ENCODE measurements at places on chromosomes 2 and 18.

GRCh38 chr2:42073739-42074503 is 26.1 kb downstream of the PKDCC start:
- DNase-seq, result no peak

DNA sequence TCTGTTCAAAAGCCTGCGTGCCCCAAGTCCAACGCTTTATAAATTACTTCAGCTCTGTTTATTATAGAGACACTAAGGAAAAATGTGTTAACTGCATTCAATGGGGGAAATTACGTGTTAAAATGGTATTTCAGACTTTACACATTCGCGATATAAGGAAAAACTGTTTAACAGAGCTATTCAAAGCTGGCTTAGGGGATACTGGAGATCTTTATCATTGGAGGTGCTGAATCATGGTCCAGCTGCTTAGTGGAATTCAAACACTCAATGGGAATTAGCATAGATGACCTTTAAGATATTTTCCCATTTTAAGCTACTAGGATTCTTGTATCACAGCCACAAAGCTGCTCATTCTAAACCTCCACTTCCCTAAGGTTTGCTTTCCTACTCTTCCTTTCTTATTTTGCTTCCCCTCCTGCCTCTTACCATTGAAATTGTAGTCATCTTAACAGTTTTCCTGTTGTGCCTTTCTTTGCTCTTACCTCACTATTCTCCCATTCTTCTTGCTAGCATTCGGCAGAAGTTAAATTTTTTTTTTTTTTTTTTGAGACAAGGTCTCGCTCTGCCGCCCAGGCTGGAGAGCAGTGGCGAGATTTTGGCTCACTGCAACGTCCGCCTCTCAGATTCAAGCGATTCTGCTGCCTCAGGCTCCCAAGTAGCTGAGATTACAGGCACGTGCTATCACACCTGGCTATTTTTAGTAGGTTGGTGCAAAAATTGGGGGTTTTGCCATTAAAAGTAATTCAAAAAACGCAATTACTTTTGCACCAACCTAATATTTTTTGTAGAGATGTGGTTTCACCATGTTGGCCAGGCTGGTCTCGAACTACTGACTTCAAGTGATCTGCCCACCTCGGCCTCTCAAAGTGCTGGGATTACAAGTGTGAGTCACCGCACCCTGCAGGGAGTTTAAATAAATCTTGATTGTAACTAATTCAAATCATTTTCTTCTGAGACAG is 6.5 kb downstream of the SULT6B1 start:
- no peak for DNase-seq

DNA sequence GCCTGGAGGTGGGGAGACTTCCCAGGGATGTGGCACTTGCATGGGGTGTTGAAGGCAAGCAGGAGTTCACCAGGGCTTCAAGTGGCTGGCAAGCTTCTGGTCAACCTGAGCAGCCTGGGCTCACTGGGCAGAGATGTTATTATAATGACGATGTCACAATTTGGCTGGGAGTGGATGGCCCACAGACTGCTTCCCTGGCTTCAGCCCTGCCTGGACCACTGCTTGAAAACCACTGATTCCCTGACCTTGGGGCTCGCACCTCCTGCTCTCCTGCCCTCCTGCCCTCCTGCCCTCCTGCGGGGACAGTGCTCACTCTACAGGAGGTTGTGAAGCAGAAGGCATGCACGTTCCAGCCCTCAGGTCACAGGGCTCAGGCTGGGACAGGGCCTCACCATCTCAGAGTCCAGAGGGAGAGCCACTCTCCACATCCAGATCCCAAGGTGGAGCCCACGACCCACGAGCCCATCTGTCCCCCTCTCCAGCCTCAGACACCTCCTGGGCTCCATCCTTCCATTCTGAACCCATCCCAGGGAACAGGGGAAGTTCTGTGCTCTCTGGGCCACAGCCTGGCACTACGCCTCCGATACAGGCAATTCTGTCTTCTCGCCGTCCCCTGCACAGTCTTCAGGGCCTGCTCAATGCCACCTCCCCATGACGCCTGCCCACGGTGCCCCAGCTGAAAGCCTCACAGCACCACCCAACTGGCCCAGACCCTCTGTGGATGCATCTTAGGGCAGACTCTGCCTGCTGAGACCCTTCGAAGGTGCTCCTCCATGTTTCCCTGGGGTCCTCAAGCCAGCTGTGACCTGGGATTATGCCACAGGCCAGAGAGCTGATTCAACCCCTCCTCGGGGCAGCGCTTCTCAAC is 241.6 kb upstream of the RAB6C start:
- no peak for DNase-seq

GRCh38 chr2:239549711-239550255 is 149.0 kb upstream of the HDAC4 start:
- DNase-seq, result no peak

GRCh38 chr2:17519486-17519885 is 1.2 kb upstream of the RAD51AP2 start:
- DNase-seq, result no peak

GRCh38 chr2:139495851-139496250 is 715.7 kb upstream of the NXPH2 start:
- no peak for DNase-seq

DNA sequence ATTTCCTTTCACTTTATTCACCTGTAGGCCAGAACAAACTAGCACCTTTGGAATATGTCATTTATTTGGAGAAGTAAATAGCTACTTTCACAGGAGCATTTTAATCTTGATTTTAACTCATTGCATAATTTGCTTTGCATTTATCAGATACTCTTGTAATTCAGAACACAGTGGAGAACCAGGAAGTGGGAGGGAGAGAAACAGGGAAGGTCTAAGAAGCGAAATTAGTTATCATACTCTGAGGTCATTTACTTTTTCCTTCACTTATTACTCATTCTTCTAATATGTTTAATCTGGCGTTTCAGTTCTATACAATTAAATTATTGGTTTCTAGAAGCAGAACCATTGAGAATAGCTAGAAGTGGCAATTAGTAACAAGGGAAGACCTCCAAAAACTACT is 20.7 kb downstream of the RBM44 start:
- DNase-seq, result no peak

DNA sequence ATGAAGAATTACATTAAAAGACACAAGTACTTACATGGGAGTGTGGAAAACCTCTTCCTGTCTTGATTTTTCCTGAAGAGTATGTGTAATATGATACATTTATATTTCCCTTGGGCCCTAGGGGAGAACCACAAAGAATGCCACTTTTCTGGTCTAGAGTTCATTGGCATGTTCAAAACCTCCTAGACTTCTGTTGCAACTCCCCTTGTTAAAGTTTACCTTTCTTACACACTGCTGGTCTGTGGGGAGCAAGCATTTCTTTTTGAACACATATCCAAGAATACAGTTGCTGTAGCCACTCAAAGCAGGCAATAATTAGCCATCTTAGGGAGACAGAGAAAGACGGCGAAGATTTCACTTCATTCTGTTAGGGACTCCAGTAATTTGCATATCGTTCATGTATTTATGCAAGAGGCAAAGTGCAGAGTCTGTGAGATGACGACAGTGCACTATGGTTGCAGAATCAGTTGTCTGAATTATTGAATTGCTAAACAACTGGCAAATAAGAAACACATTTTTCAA is 103.5 kb downstream of the NOL4 start:
- no peak for DNase-seq

GRCh38 chr2:57330447-57330846 is 716.2 kb upstream of the VRK2 start:
- no peak for DNase-seq

DNA sequence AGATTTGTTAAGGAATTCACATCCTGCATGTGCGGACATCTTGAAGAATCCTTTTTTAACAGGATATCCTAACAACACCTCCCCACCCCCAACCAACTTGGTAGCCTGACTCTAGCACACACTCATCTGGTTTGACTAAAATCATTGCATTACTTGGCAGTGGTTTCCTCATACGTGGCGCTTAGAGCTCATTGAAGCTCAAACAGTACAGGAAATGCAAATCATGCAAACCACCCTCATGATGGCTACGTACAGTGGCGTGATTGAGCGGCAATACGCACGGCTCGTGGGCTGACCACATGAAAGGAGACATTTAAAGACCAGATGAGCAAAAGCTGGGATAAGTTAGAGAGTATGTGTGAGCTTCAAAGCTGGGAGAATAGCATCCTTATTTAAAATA is 336.2 kb downstream of the ZEB2 start:
- no peak for DNase-seq

- DNase-seq, result no peak
These were observed 41.4 kb upstream of the AKAIN1 start for GRCh38 chr18:5238371-5238976.

DNA sequence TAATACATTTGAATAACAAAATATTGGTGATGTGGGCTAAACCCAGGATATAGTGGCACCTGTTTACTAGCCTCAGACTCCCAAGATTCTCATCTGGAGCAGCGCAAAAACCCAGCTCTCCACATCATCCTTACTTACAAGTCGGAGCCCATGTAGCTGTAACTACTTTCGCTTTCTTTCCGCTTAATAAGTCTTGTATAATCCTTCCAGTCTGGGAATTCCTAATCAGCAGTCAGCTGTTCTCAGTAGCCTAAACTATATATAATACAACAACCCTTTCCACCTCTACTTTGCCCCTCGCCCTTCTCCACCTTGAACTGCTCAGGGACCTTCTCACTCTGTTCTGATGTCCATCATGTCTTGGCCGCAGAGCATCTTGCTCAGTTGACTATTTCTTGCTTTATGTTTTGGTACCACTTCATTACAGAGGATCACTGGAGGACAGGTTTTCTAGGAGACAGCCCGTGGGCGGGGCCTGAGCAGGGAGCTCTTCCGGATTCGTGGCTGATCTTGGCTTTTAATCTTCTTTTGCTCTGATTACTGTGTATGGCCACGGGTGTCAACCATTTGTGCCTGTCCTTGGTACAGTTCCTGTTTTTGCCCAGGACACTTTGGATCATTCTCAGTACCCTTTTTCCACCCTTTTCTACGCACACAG is 119.9 kb upstream of the SERTAD2 start:
- no peak for DNase-seq

GRCh38 chr2:204116159-204116792 is 179.7 kb downstream of the ICOS start:
- no peak for DNase-seq

GRCh38 chr2:186761814-186762213 is 68.0 kb downstream of the FAM171B start:
- DNase-seq, result no peak

DNA sequence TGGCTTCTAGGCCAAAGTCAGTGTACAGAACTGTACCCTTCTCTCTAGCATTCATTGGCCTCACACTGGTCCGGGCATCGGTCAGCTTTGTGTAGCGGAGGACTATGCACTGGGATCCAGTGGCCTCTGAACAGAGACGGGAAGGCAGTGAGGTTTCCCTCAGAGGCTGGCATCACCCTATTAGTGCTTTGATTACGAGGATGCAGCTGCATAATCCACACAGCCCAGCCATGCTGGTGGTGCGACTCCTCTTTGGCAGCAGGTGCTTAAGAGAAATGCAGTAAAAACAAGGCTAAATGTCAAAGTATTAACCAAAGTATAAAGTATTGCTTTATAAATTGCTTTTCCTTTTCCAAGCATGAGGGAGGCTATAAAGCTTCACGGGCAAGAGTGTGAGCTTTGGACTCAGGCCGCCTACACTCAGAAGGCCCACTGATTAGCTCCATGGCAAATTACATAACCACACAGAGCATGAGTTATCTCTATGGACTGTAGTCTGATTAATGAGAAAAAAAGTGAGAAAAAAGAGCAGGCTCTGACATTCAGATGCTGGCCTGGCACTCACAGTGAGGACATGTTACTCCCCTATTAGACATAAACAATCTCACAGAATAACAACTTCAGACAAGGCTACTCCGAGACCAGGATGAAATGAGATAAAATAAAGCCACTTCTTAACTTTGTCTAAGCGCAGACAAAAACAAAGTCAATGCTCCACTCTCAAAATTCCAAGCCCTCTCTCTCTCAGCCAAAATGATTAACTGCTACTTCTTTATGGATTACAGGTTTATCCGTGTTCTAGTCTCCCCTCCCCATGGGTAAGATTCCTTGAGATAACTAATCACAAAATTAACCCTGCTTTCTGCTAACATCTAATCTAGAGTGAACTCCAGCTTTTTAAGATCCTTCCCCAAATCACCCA is 6.4 kb upstream of the CRYGC start:
- DNase-seq, result no peak

Data from NCI-H2029 (cell line).